Large intestine (tissue), 12 donors: ENCODE measurements at places on chromosomes 2 and 18. TPM values are rescaled to one million over a fixed set of nuclear protein-coding genes. Genes with fewer than 3 reads are reported as not detected.

DNA sequence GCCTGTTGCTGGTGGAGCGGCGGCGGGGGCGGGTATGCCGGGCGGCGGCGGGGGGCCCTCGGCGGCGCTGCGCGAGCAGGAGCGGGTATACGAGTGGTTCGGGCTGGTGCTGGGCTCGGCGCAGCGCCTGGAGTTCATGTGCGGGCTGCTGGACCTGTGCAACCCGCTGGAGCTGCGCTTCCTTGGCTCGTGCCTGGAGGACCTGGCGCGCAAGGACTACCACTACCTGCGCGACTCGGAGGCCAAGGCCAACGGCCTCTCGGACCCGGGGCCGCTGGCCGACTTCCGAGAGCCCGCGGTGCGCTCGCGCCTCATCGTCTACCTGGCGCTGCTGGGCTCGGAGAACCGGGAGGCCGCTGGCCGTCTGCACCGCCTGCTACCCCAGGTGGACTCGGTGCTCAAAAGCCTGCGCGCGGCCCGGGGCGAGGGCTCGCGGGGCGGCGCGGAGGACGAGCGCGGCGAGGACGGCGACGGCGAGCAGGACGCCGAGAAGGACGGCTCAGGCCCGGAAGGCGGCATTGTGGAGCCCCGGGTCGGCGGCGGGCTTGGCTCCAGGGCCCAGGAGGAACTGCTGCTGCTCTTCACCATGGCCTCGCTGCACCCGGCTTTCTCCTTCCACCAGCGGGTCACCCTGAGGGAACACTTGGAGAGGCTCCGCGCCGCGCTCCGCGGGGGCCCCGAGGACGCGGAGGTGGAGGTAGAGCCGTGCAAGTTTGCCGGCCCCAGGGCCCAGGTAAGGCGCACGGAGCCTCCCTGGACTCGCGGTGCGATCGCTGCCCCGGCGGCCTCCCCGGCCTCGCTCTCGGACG is 1.0 kb downstream of the ZCCHC2 start:
- peaks cover 4% of the 10 kb centered on the region for H3K4me1 ChIP-seq
- H3K4me3 ChIP-seq = peak overlapping the region; percentile 88
- DNase-seq = peak; percentile 76
- no peaks in the 10 kb centered on the region for H3K27me3 ChIP-seq
- H3K27ac ChIP-seq = peak overlapping the region; percentile 95

DNA sequence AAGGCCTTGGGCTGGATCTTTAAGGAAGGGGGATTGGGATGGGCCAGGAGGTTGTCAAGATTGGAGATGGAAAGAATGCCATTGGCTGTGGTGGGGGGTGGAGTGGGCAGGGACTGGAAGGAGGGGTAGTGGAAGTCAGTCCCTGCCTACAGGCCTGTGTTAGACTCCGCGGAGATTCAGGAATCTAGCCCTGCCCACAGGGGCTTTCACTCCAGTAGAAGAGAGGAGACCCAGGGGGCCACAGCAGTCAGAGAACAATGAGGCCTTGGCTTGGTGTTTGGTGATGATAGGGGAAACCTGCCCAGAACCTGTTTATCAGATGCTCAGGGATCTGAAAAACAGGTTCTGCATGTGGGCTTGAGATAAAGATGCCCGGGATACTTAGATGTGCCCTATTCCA is 6.1 kb downstream of the STEAP3 start:
- H3K27ac ChIP-seq = no peak overlapping the region
- peaks cover 17% of the 10 kb centered on the region for H3K27me3 ChIP-seq
- no peaks in the 10 kb centered on the region for H3K36me3 ChIP-seq
- DNase-seq = no peak
- H3K4me1 ChIP-seq = peaks cover 14% of the 10 kb centered on the region
- H3K4me3 ChIP-seq = no peak overlapping the region

- no peak for DNase-seq
- no peaks in the 10 kb centered on the region for H3K4me1 ChIP-seq
- H3K36me3 ChIP-seq = peaks cover 18% of the 10 kb centered on the region
- no peaks in the 10 kb centered on the region for H3K27me3 ChIP-seq
- H3K4me3 ChIP-seq = no peak overlapping the region
Observed at GRCh38 chr2:162267996-162268395, 24.8 kb upstream of the FAP start.

GRCh38 chr2:122481717-122482116 is 726.3 kb downstream of the TSN start:
- no peaks in the 10 kb centered on the region for H3K27me3 ChIP-seq
- no peaks in the 10 kb centered on the region for H3K36me3 ChIP-seq
- H3K4me1 ChIP-seq = no peaks in the 10 kb centered on the region
- H3K27ac ChIP-seq = no peak overlapping the region

DNA sequence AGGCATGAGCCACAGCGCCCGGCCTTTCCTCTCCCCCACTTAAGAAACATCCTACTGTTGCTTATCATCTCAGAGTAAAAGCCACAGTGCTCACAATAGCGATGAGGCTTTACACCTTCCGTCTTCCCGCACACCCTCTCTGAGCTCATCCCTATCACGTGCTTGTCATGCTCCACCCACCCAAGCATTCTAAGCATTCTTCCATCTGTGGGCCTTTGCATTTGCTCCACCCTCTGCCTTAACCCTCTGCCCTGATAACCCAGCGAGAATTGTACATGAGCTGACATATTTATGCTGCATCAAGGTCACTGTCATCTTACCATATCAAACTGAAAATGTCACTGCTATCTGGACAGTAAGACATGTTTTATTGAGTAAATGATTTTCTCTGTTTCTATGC is 22.6 kb downstream of the FOXI3 start:
- H3K4me1 ChIP-seq = no peaks in the 10 kb centered on the region
- no peaks in the 10 kb centered on the region for H3K36me3 ChIP-seq
- H3K27me3 ChIP-seq = no peaks in the 10 kb centered on the region
- no peak overlapping the region for H3K27ac ChIP-seq
- H3K4me3 ChIP-seq = no peak overlapping the region

DNA sequence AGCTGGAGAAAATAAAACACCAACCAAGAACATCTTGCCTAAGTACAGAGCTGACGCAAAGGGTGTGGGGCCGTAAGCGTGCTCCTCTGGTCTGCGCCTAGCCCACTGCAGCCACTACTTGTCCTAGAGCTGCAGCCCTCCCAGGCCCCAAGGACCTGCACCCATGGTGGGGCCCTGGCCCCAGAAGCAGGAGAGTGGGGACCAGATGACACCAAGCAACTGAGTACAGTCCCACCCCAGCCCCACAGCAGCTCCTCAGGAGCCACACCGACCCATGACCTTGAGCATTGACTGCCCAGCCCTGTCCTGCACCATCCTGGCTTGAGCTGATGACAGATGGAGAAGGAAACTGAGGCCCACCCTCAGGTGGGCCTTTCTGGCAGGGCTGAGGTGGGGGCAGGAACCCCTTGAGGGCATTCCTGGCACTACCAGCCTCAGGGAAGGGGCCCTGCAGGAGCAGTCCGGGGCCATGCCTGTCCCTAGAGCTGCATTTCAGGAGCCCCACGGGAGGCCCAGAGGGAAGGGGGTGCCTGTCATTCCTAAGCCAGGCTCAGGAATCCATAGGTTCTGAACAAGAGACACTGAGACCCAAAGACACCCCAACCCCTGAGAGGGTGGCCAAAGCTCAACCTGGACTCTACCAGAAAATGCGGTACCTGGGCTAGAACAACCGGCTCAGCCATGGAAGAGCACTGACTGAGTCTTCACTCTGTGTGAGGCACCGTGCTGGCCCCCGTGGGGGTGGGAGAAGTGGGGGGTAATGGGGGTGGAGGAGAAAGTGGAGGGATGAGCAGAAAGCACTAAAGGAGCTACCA is 4.9 kb downstream of the KIF1A start:
- H3K4me1 ChIP-seq = peaks cover 2% of the 10 kb centered on the region
- H3K27ac ChIP-seq = no peak overlapping the region
- no peak overlapping the region for H3K4me3 ChIP-seq
- peaks cover 27% of the 10 kb centered on the region for H3K27me3 ChIP-seq
- no peaks in the 10 kb centered on the region for H3K36me3 ChIP-seq
- no peak for DNase-seq

DNA sequence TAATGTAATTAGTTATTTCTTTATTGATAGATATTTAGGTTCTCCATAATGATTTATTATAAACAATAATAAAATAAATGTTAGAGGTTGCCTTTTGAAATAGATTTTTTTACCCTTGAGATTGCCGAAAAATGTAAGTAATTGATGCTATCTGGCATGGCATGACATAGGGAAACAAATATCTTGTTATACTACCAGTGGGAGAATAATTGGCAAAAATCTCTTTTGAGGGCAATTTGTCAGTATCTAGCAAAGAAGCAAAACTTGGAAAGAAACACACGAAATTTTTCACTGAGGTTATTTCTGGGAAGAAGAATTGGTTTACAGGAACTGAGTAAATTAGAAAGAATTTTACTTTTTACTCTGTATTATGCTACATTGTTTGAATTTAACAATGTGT is 547.2 kb upstream of the SETBP1 start:
- H3K4me3 ChIP-seq = no peak overlapping the region
- no peaks in the 10 kb centered on the region for H3K36me3 ChIP-seq
- no peaks in the 10 kb centered on the region for H3K4me1 ChIP-seq
- DNase-seq = no peak
- no peak overlapping the region for H3K27ac ChIP-seq

- no peak overlapping the region for H3K4me3 ChIP-seq
- H3K36me3 ChIP-seq = no peaks in the 10 kb centered on the region
- no peak overlapping the region for H3K27ac ChIP-seq
- no peak for DNase-seq
- peaks cover 11% of the 10 kb centered on the region for H3K4me1 ChIP-seq
- no peaks in the 10 kb centered on the region for H3K27me3 ChIP-seq
Observed at GRCh38 chr2:239245107-239245506, 155.7 kb downstream of the HDAC4 start.

DNA sequence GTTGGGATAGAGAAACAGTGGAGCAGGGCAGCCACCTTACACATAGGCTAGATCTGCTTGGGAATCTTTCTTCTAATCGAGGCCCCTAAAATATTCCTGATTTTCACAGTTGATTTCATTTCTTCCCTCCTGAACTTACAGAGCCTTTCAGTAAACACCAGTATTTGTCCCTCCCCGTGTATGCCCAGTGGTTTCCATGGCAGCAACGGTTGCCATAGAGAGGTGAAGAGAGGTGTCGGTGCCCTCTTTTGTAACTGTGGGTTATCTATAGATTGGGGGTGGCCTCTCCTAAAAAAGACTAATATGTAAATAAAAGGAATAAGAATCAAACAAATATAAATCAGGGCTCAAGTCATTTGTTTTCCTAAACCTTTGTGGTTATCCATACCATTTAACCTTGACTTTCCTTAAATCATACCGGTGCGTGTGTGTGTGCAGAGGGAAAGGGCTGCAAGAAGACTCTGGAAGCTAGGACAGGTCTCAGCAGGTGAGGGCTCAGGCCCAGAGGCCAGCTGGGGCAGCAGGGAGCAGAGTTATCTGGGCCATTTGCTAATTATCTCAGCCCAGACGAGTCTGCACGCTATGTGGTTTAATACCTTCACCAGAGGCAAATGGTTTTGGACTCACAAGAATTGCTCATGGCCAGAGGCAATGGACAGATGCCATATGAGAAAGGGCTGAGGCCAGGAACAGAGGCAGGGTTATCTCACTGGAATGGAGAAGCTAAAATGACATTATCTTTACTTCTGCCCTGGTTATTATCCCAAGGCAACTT is 35.5 kb downstream of the LIPG start:
- DNase-seq = no peak
- no peak overlapping the region for H3K27ac ChIP-seq
- H3K4me1 ChIP-seq = peaks cover 13% of the 10 kb centered on the region
- no peaks in the 10 kb centered on the region for H3K27me3 ChIP-seq

DNA sequence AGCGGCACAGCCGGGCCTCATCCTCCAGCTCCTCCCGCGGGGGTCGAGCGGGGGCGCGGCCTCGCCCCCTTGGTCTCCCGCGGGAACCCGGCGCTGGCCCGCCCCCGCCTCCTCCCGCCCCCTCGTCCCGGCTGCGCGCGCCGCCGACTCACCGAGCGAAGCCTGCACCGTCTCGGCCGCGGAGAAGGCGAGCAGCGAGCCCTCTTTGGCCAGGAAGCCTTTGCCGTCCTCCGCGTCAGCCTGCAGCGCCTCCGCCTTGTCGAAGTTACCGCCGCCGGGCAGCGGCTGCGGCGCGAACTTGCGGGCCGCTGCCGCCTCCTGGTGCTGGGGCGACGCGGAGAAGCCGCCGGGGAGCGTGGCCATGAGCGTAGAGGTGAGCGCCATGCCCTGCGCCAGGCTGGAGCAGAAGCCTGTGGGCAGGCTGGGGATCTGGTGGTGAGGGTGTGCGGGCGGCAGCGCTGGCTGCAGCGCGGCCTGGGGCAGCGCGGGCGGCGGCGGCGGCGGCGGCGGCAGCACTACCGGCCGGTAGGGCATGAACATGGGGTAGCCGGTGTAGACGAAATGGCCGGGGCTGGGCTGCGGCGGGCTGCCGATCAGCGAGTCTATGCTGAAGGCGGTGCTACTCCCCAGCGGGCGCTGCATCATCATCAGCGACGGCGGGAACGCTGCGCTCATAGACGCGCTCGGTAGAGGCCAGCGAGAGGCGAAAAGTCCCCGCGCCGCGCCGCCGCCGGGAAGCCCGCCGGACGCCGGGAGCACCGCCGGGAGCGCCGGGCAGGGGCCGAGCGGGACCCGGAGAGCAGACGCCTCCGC is 683 bp downstream of the GBX2 start:
- no peak overlapping the region for H3K4me3 ChIP-seq
- no peak for DNase-seq
- peaks cover 99% of the 10 kb centered on the region for H3K27me3 ChIP-seq
- H3K4me1 ChIP-seq = peaks cover 26% of the 10 kb centered on the region
- no peaks in the 10 kb centered on the region for H3K36me3 ChIP-seq
- H3K27ac ChIP-seq = no peak overlapping the region

DNA sequence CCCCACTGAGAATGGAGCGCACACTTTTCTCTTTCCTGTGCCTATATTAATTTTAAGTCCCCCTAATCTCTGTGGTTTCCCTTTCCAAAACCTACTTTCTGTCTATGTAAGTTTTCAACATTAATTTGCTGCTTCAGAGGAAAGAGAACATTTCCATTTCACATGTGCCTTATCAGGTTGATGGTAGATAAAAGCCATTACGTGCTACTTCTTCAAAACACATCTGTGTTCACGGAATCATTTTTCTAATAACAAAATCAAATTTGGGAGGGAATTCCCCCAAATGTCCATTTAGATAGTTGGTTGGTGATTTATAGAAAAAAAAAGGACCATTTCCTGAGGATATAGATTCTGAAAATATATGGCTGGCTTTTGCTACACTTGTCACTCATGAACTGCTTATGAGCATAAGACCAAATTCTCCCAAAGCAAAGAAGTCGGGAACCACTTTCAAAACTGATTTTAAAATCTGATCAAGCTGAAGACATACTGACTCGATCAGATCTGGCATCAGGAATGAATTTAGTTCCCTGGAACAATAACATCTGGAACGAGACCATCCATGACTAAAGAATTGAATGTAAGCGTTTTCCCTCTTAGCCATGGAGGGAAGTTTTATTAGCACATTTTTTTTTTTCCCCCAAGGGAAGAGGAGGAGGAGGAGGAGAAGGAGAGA is 8.2 kb downstream of the PTGR3 start:
- no peak overlapping the region for H3K27ac ChIP-seq
- peaks cover 16% of the 10 kb centered on the region for H3K4me1 ChIP-seq
- DNase-seq = no peak
- H3K4me3 ChIP-seq = no peak overlapping the region
- peaks cover 25% of the 10 kb centered on the region for H3K36me3 ChIP-seq
- peaks cover 11% of the 10 kb centered on the region for H3K27me3 ChIP-seq

Gene FEV
- polyA plus RNA-seq = 11.9 TPM

Gene KATNAL2
- polyA plus RNA-seq = 2.3 TPM

Gene IL18R1
- polyA plus RNA-seq = 6.9 TPM

Gene DARS1
- polyA plus RNA-seq = 73.7 TPM

Gene DPY30
- 93.1 TPM for polyA plus RNA-seq
